ENCODE measurements at places on chromosomes 2 and 18.

- no peak for DNase-seq
Observed at GRCh38 chr2:72028351-72028995, 119.2 kb downstream of the CYP26B1 start.

DNA sequence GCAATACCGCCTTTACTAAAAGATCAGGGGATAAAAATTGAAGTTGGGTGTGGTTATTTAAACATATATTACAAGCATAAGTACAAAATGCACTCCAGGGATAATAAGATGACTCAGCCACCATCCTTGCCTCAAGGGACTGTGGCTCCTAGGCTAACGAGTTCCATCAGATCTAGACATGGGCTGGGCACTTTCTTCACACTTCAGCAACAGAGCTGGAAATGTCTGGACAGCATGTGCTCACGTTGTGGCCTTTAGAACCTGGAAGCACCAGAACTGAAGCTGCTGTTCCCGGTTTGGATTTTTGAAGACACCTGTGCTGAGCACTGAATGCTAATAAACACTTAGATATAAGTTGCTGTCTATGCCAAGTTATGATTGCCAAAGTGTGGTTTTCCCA is 384.2 kb upstream of the SALL3 start:
- DNase-seq, result no peak

GRCh38 chr2:8022908-8023640 is 658.8 kb upstream of the ID2 start:
- DNase-seq, result no peak

GRCh38 chr2:54226260-54226659 is 29.8 kb downstream of the TSPYL6 start:
- no peak for DNase-seq

GRCh38 chr18:43879415-43879814 is 602.1 kb upstream of the SYT4 start:
- DNase-seq, result no peak

DNA sequence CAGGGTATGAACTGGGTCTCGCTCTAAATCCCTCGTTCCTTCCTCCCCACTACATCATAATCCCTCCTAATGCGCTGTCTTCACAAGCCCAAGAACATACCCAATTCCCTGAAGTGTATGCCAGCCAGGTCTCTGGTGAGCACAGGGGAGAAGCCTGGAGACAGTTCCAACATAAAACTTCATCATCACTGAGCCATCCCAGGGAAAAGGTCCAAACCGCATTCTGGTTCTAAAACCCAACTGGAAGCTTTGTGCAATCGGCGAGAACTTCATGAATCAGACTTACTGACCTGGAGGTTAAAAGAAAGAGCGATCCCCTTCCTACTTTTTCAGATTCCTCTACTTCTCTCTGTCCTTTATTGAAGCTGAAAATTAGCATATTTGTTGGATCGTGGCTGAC is 132.7 kb downstream of the ALPK2 start:
- no peak for DNase-seq
